Thyroid gland (tissue), 4 donors: ENCODE measurements at places on chromosomes 7 and 10. TPM values are rescaled to one million over a fixed set of nuclear protein-coding genes. Genes with fewer than 3 reads are reported as not detected.

- H3K4me1 ChIP-seq = peaks cover 54% of the 10 kb centered on the region
- no peak for DNase-seq
- H3K36me3 ChIP-seq = peaks cover 5% of the 10 kb centered on the region
Measured at GRCh38 chr10:122264931-122265330, 6.2 kb upstream of the BTBD16 start.

DNA sequence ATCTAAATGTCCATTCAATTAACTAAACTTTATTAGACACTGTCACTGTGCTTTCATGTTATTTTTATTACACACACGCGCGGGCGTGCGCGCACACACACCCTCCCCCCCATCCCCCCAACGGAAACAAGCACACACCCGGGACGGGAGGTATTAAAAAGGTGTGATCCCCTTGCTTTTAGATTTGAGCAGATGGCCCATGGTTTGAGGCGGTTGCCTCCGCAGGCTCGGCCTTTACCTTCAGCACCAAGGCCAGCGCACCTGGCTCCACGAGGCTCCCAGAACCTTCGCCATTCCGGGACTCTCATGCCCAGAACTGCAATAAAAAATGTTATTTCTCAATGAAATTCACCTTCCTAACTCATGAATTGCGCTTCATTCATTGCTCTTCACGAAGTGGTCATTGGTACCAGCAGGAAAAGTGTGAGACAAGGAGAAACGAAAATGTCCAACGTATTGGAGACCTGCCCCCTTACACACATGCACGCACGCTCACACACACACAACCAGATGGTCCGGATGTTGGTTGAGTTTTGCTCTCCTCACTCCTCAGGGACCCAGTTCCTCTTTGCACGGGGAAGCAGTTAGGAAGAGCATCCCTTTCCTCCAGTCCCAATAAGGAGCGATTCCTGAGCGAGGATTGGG lies 20.8 kb upstream of the PTF1A start:
- peaks cover 15% of the 10 kb centered on the region for H3K4me1 ChIP-seq
- DNase-seq = peak; percentile 34
- peaks cover 25% of the 10 kb centered on the region for H3K27me3 ChIP-seq
- H3K36me3 ChIP-seq = no peaks in the 10 kb centered on the region
- H3K27ac ChIP-seq = no peak overlapping the region
- no peak overlapping the region for H3K4me3 ChIP-seq

The SLC26A4 gene
- 299 TPM for total RNA-seq

DNA sequence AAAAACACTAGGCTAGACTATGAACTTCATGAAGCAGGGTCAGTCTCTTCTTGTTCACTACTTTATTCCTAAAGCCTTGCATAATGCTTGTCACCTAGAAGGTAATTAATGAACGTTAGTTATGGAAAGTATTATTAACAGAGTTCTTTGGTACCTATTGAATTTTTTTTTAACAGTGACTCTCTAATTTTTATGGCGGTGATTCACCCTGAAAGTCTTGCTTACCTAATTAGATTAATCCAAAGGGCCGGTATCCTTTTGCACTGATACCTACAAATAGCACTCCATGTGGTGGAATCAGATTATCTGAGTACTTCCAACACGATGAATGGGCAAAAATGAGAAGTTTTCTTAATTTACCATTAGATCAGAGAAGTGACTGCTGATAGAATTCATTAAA lies 31.7 kb downstream of the STAM start:
- H3K4me3 ChIP-seq = no peak overlapping the region
- DNase-seq = no peak

DNA sequence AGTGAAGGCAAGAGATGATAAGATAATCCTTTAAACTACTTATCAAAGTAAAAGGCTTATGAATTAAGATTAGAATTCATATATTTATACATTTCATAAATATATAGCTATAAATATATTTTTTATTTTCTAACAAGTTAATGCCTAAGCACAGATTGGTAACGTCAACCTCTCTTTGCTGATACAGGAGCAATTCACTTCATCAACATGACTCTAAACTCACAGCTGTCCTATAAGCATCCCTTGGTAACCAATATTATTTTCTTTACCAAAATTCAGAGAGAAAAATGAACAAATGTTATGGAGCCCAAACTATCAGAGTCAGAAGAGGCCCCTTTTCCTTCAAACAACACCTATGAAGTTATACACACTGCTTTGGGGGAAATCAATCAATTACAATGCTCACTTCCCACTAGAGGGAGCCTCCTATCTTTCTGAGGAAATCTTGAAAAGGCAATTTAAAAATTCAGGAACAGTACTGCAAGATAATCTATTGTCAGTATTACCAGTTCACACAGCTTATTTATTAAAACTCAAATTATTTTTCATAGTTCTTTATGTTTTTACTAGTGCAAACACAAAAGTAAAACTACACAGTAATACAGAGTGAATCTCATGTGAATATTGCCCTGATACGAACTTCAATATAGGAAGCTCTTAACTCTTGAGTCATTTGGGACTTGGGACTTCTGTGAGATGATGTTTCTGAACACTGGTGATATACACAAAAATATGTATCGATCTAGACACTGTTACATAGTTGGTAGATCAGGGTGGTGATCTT lies 51.0 kb upstream of the NOBOX start:
- H3K4me1 ChIP-seq = no peaks in the 10 kb centered on the region
- H3K27me3 ChIP-seq = no peaks in the 10 kb centered on the region
- H3K27ac ChIP-seq = no peak overlapping the region
- DNase-seq = no peak
- H3K36me3 ChIP-seq = no peaks in the 10 kb centered on the region
- H3K4me3 ChIP-seq = no peak overlapping the region

The OR2A42 gene
- 0.40 TPM for total RNA-seq

- no peaks in the 10 kb centered on the region for H3K4me1 ChIP-seq
- H3K36me3 ChIP-seq = no peaks in the 10 kb centered on the region
- no peaks in the 10 kb centered on the region for H3K27me3 ChIP-seq
- DNase-seq = no peak
- H3K27ac ChIP-seq = no peak overlapping the region
Measured at GRCh38 chr7:6284055-6284400, 11.6 kb upstream of the CYTH3 start.

GRCh38 chr10:67629461-67629971 lies 66.5 kb downstream of the CTNNA3 start:
- DNase-seq = no peak
- no peaks in the 10 kb centered on the region for H3K4me1 ChIP-seq
- no peak overlapping the region for H3K27ac ChIP-seq
- H3K27me3 ChIP-seq = no peaks in the 10 kb centered on the region
- no peak overlapping the region for H3K4me3 ChIP-seq
- H3K36me3 ChIP-seq = no peaks in the 10 kb centered on the region

GRCh38 chr10:108911814-108912541 lies 1011.3 kb downstream of the XPNPEP1 start:
- no peaks in the 10 kb centered on the region for H3K36me3 ChIP-seq
- no peaks in the 10 kb centered on the region for H3K4me1 ChIP-seq
- no peak overlapping the region for H3K27ac ChIP-seq
- H3K27me3 ChIP-seq = no peaks in the 10 kb centered on the region
- H3K4me3 ChIP-seq = peak overlapping the region; percentile 27

DNA sequence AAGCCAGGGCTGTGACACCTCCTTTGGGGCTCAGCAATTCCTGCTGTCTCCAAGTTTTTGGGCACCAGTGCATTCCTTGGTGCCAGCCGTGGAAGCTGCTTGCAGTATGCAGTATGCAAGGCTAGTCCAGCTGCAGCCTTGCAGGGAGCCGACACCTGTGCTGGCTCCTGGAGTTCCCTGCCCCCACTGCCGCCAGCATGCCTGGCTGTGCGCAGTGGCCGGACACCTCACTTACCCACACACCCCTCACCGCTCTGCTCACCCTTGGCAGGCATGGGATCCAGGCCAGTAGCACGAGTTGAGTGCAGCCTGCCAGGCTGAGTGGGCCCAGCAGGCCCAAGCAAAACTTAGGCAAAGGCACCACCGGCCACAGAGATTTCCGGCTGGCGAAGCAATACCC lies 77.4 kb downstream of the SAMD9 start:
- H3K4me3 ChIP-seq = no peak overlapping the region
- no peaks in the 10 kb centered on the region for H3K4me1 ChIP-seq

The EBF3 gene
- 12.5 TPM for total RNA-seq

The MALRD1 gene
- 2.3 TPM for total RNA-seq

DNA sequence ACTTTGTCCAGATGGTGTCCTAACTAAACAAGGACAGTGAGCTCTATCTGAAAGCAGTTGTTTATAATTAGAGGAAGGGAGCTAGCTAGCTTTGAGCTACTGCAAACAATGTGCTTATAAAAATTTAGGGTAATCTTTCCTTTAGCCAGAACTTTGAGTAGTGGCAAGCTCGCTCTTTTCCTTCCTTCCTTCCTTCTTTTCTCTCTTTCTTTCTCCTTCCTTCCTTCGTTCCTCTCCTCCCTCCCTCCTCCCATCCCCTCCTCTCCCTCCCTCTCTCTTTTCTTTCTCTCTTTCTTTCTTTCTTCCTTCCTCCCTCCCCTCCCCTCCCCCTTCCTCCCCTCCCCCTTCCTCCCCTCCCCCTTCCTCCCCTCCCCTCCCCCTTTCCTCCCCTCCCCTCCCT lies 520.1 kb downstream of the INHBA start:
- no peak overlapping the region for H3K4me3 ChIP-seq
- DNase-seq = no peak
- no peaks in the 10 kb centered on the region for H3K4me1 ChIP-seq
- no peaks in the 10 kb centered on the region for H3K36me3 ChIP-seq

GRCh38 chr7:149811221-149811620 lies 27.0 kb upstream of the ZNF862 start:
- H3K27ac ChIP-seq = no peak overlapping the region
- H3K4me1 ChIP-seq = peaks cover 12% of the 10 kb centered on the region
- no peak for DNase-seq
- H3K27me3 ChIP-seq = no peaks in the 10 kb centered on the region

- H3K4me3 ChIP-seq = no peak overlapping the region
- peaks cover 14% of the 10 kb centered on the region for H3K4me1 ChIP-seq
- no peak overlapping the region for H3K27ac ChIP-seq
- no peaks in the 10 kb centered on the region for H3K36me3 ChIP-seq
- H3K27me3 ChIP-seq = no peaks in the 10 kb centered on the region
- peak; percentile 46 for DNase-seq
Measured at GRCh38 chr7:114539575-114539974, 125.0 kb downstream of the FOXP2 start.

DNA sequence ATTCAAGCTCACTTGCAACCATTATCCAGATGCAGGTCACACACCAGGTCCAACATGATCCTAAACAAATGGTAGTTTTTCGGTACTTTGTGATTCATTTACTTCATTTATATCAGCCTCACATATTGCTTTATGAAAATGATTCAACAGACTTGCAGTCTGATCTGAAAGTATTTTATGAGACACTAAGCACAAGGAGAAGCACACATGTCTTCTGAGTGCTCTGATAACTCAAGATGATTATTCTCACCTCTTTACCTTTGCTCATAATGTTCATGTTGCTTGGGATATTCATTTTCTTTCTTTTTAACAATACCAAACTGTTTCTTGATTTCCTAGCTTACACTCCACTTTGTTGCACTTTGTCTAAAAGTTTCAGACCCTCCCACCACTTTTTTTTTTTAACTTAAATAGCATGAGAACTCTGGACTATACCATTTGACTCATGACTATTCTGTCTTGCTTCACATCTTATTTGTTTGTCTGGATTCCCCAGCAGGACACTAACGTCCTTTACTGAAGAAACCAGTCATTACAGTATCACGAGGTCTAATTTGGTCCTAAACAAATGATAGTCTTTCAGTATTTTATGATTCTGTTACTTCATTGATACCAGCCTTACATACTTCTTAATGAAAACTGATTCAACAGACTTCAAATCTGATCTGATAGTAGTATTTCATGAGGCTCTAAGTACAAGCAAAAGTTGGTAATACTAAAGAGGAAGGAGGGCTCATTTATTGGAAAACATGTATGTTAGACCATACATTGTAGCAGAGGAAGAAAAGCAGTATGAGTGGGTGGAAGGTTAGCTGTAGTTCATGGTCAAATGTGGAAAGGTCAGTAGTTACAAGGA lies 171.8 kb upstream of the AHR start:
- no peak for DNase-seq
- H3K27ac ChIP-seq = no peak overlapping the region
- peaks cover 7% of the 10 kb centered on the region for H3K4me1 ChIP-seq
- H3K4me3 ChIP-seq = no peak overlapping the region
- H3K27me3 ChIP-seq = no peaks in the 10 kb centered on the region

DNA sequence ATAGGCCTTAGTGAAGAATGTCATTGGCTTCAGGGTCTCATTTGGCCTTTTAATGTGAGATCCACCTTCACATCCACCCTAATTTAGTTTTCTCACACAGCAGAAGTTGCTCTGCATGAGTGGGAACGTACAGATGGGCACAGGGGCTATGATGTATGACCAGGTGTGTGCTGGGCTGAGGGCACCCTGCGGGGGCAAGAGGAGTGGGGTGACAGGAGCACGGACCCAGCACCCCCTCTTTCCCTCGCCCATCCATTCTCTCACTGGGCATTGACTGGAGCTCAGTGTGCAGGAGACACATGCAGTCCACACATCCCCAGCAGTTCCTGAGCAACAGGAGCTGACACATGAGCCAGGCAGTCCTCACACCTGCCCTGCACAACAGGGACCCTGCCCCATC lies 95.1 kb upstream of the PPP2R2D start:
- no peaks in the 10 kb centered on the region for H3K36me3 ChIP-seq
- H3K27ac ChIP-seq = no peak overlapping the region
- no peaks in the 10 kb centered on the region for H3K27me3 ChIP-seq
- H3K4me3 ChIP-seq = no peak overlapping the region

DNA sequence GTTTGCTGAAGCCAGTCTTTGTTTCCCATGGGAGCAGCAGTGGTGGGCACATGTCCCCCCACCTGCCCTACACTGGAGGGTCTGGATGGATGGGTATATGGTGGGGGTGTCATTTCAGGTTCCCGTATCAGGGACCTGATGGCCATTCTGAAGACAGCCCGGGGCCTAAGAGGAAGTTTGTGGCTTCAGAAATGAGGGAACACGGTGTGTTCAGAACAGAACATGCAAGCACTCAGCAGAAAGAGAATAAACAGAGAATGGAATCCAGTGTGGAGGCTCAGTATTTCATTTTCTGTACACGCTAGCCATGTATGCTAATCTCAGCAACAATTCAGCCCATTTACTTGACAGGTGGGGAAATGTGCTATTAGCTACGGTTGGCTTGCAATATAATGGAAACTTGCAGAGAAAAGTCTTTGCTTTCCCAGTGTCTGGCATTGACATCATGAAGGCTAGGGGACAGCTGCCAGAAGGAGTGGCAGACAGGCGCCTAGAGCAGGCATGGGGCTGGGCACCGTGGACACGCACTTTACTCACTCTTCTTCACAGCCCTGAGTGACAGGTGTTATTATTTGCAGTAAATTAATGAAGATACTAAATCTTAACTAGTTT lies 98.6 kb downstream of the ELMO1 start:
- H3K27ac ChIP-seq = peak overlapping the region; percentile 20
- no peak overlapping the region for H3K4me3 ChIP-seq
- H3K4me1 ChIP-seq = peaks cover 40% of the 10 kb centered on the region

- H3K27me3 ChIP-seq = no peaks in the 10 kb centered on the region
- H3K4me3 ChIP-seq = no peak overlapping the region
- H3K4me1 ChIP-seq = no peaks in the 10 kb centered on the region
- no peak overlapping the region for H3K27ac ChIP-seq
- H3K36me3 ChIP-seq = no peaks in the 10 kb centered on the region
- no peak for DNase-seq
Measured at GRCh38 chr10:83678850-83679249, 460.5 kb upstream of the GHITM start.
